ENCODE measurements at places on chromosomes 12 and 14.

DNA sequence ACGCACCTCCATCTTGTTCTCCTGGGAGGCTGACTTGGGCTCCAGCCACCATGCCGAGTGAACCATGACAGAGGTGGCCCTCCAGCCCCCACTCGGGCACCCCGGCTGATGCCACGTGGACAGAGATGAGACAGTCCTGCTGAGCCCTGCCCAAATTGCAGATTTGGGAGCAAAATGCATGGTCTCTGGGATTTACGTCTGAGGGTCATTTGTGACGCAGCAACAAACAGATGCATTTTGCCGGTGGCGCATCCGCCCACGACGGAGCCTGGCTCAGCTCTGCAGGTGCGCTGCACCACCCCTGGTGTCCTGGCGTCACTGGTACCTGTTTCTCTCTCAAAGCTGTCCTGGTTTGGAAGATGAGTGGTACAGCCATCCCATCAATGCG is 31.1 kb upstream of the INF2 start:
- no peak for DNase-seq

DNA sequence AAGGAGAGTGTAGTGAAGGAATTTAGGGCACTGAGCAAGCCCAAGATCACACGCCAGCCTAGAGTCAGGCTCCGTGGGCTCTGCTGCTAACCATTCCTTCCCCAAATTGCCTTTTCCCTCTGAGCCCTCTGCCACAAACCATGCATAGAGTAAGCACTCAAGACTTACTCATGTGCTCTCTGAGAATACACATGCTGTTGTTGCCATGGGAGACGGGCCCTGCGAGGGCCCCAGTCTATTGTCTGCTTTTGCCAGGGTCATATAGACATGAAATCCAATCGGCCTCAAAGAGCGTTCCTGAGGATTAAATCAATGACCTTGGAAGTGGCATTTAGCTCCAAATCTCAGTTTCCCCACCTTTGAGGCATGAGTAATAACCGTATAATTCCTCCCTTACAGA is 48.7 kb upstream of the WSCD2 start:
- no peak for DNase-seq

GRCh38 chr14:105205673-105206208 is 24.6 kb upstream of the NUDT14 start:
- no peak for DNase-seq

- DNase-seq: no peak
Observed at GRCh38 chr12:79848339-79848738, 86.6 kb downstream of the PPP1R12A start.

DNA sequence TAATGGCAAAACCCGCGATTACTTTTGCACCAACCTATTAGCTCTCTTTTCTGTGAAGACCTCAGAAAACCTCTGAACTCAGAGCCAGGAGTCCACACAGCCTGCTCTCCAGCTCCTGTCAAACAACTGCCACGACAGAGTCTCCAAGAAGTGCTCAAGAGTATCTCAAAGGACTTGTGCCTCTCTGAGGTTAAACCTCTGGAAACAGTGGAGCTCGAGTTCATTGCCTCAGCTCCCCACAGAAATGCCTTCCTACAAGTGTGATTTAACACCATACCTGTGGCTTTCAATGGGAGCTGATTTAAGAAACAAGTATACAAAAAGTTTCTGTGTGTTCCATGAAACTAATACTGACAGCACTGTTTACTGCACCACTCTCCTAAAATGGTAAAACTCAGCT is 20.1 kb downstream of the ACTN1 start:
- DNase-seq: no peak

DNA sequence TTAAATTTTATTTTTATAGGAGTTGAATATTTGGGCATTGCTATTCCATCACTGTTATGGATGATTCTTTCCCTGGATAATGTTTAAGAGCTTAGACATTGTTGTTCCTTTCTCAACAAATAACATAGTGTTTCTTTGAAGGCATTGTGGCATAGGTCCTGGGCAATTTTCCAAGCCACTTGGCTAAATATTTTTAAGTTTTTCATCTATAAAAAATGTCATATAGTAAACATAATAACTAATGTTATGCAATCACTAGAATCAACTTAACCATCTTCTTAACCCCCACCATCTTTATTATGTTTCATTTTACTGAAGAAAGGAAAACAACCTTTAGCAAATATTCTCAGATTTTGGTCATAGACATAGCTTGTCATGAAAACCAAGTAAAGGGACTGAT is 600.6 kb upstream of the LMO3 start:
- DNase-seq: no peak

DNA sequence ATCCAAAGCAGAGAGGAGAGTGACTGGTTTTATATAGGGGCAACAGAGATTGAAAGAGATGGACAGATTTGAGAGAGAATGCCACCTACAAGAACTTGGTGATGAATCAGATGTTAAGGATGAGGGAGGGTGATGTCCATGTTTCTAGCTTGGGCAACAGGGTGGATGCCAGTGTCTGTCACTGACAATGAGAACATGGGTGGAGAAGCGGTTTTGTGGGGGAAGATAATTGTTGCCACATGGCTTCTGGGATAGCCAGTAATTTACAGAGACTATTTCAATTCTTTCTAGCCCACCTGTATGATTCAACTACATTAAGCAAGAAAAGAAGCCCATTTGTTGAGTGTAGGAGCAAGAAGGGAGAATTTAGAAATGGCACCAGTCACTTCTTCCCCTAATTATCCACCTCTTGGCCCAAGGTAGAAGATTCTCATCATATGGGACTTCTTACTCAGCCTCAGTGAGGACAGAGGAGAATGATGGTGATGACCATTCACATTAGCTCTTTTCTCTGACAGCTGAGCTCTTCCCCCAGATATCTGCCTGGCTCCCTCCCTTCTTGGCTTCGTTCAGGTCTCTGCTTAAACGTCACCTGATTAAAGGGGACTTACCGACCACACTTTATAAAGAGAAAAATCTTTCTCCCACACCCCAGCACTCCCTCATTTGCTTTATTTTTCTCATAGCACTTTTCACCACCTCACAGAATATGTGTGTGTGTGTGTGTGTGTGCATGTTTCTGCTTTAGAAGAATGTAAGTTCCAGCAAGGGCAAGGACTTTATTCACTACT is 117.8 kb downstream of the DUSP6 start:
- no peak for DNase-seq
